ENCODE measurements at places on chromosomes 3 and 15.

GRCh38 chr15:99571299-99571698 lies 5.5 kb downstream of the MEF2A start:
- DNase-seq, result no peak

DNA sequence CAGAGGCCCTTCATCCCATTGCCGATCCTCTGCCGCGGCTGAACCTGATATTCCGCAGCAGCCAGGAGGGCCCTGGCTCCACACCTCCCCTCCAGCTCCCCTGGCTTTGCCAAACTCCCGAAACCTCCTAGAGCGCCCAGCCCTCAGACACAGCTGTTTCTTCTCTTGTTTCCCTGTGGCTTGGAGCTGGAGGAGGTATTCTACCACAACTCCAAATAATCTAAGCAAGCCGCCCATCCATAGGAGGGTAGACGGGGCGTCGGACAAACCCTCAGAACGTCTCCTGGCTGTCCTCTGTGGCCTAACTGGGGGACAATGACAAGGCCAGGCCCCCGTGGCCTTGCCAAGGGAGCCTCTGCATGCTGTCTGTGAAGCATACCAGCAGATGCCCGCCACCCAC lies 10.4 kb downstream of the PLA2G4D start:
- DNase-seq, result no peak

DNA sequence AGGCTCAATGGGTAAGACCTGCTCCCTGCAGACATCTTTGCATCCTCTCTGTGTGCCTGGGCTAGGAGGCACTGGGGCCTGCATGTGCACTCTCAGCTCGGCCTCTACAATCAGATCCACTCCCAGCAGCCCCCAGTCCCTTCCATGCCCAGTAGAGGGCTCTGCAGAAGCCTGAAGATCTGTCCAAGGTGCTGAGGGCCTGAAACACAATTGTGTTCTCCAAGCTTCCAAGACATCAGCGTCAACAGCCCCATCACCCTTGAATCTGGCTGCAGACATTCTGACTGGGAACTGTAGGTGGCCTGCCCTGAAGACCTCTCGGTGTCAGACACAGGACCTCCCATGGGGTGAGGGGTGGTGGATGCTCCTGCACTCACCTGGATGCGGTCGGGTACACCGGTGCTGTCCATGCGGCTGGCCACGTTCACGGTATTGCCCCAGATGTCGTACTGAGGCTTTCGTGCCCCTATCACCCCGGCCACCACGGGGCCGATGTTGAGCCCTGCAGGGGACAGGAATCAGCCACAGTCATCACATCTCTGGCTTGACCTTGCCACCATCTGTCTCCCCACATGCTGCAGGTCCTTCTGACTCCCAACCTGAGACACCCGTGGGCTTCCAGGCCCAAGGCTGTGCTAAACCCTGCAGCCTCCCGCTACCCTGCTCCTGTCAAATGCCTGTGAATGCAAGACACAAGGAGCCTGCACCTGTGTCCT lies 84.7 kb downstream of the SEC22A start:
- DNase-seq, result peak; percentile 10

GRCh38 chr15:29113336-29114220 lies 156.0 kb downstream of the NSMCE3 start:
- DNase-seq, result no peak

DNA sequence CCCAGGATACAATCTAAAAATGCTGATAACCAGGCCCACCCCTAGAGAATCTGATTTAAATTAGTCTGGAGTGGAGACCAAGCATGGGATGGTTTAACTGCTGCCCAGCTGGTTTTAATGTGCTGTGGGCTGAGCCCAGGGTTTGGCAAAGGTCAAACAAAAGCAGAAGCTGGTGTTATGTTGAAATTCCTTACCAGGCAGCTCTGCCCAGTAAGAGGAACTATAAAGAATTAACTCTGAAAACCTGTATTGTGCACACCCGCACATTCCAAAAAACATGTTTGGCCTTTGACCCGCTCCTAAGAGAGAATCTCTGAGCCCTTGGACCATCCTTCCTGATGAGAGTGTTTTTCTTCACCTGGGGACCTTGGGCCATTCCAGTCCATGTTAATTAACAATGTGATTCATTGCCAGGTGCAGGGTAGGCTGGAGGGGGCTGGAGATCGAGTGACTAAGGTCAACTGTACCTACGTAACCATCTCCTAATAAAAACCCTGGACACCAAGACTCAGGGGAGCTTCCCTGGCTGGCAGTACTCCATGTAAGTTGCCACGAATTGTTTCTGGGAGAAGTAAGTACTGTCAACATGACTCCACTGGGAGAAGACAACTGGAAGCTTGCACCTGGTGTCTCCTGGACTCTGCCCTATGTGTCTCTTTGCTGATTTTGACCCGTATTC lies 10.9 kb downstream of the CCDC13 start:
- DNase-seq, result no peak

DNA sequence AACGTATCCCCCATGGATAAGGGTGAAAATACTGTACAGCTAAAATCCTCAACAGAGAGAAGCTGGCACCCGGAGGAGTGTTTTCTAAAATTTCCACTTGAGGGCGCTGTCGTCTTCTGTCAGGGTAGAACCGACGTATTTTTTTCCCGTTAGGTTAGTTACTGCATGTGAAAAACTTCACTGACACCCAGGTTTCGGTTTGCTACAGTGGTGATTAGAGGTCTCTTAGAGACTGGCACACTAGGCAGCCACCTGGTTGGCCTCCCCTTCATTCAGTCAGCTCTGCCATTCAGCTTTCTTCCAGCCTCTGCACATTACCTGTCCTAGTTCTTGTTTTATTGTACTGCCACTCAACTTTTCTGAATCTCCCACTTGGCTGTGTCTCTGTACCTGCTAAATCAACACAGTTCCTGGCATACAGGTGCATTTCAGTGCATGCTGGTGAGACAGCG lies 18.4 kb downstream of the CCK start:
- peak; percentile 55 for DNase-seq

- no peak for DNase-seq
These were observed 32.2 kb downstream of the PPP2R3A start for GRCh38 chr3:135997554-135998320.

DNA sequence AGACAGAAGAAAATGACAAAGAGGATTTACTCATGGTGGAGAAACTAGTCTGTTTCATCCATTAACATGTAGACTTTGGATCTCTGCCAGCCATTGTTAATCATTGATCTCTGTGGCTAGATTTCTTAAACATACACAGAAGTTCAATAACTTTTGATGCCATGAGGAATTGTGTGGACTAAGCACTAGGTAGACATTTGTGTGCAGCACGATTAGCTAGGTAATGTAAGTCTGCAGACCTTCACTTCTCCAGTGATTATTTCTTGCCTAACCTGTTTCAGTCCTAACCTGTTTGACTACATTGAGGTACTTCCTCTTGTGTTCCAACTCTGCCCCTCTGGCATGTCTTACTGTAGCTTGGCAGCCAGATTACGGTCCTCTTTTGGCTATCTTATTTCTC lies 928.5 kb upstream of the ROBO1 start:
- DNase-seq, result no peak

DNA sequence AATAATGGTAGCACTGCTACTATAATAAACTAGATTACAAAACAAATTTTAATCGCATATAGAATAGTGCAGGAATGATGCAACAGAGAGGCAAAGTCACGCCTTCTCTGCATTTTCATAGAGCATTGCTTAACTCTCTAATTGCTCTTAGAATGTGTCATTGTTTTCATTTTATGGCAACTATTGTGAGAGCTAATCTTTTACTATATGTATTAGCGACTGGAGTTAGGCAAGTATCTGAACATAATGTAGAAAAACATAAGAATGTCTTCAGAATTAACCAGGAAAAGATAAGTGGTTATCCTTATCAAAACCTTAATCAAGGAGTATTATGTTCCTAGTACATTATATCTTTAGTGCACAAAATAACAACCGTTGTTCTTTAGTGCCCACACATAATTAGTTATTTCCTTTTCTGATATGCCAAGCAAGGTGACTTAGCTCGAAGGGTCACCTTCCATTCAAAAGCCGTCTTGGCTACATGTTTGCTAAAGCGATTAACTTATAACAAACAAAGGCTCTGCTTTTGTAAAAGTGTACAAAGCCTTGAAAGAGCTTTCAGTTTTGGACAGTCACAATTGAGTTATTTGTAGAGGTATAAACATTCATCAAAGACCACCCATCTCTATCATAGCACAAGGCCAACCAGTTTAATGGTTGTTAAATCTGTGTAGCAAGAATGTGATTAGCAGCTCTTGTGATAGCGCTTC lies 1328.9 kb downstream of the ROBO2 start:
- DNase-seq, result no peak

DNA sequence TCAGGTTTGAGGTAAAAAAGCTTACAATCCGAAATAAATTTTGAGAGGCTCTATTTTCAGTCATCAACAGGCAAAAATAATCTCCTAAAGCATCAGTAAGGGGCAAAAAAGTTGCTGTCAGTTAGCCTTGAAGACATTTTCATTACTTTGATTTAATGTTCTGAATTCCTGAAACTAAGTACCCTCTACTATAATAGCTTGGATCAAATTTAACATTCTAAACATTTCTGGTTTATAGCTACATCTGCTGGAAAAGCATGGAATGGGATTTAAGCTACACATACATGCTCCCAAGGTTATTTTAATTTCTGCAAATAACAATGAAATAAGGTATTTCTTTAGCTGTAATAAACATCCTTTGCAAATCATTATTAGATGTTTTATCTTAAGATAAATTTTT lies 245.4 kb downstream of the ULK4 start:
- DNase-seq, result no peak

DNA sequence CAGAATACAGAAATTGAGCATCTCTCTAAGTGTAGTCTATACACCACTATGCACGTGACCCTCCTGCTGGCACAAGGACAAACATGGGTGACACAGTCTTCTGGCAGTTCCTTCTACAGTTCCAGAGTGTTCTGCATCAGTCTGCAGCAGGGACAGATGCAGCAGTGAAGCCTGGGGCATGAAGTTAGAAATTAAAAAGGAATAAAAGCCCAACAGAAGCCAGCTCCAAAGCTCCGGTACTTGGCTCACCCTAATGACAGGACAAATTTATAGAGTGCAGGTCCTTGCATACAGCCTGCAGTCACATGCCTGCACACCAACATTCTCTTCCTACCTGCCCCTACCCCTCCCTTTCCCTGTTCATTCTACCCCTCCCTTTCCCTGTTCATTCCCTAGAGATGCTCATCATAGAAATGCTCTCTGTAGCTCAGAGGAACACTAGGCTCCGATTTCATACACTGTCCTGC lies 15.0 kb downstream of the UACA start:
- DNase-seq, result no peak

GRCh38 chr3:36679384-36680200 lies 84.8 kb downstream of the DCLK3 start:
- DNase-seq, result no peak

- DNase-seq, result no peak
These were observed 145.7 kb downstream of the TLE3 start for GRCh38 chr15:69951898-69952555.

GRCh38 chr15:65610871-65611718 lies at the start of gene INTS14:
Gene INTS14 (minus strand): TSS chr15:65611131. CDS start chr15:65607380, 3,751 bp downstream.
- peak; percentile 97 for DNase-seq

DNA sequence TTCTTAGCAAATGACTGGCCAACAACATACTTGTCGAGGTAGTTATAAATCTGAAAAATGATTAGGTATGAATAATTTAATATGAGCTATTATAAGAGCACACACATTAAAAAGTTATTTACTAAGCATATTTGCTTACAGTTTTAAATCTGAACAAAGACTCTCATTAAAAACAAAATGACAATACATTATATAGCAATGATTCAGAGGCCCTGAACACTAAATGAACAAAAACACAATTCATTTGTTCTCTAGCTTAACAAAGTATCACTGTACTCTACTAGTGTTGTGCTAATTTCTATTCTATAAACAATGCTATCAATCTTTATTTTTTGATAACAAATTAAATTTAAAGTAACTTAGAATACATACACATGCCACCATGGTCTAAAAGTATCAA lies 21.0 kb downstream of the CLPX start:
- no peak for DNase-seq

DNA sequence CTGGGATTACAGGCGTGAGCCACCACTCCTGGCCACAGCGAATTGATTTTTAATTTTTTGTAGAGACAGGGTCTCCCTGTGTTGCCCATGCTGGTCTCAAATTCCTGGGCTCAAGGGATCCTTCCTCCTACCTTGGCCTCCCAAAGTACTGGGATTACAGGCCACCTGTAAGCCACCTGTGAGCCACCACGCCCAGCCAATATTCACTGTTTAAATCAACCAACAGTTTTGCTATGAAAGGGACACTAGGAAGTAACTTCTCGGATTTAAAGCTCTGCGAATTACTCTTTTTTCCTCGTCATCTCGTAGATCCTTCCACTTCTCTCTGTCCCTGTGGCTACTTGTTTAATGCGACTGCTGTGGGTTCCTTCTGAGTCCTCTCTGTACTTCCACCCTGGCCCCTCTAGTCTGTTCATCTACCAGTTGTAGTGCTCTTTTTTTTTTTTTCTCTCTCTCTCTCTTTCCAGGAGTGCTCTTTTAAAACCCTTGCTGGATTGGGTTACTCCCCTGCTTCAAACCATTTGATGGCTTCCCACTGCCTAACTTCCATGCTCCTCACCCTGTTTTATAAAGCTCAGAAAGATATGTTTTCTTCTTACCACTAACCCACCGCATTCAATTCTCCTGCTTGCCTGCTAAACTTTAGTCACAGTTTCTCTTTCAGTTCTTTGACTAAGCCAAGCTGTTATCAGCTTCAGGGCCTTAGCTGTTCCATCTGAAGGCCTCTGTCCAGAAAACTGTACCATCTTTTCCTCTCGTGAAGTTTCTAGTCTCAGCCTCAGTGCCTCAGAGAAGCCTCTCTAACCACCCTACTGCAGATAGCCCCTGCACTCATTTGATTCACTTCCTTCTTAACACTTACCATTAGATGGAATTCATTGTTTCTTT lies 12.4 kb downstream of the RTF1 start:
- no peak for DNase-seq

DNA sequence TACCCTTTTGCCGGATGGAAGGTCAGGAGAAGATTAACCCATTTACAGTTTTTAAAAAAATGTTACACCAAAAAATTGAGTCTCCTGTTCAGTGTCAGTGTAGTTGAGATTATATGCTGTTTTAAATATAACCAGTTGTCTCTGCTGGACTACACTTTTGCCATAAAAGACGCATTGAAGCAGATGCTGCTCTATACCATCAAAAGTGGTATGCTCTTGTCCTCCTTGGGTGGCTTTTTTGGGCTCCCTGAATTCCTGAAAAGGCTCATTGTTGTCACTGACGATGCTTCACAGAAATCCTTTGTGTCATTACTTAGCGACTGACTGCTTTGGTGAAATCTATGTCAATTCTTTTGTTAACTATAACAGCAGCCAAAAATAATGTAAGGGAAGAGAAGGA lies 133.9 kb upstream of the SKOR1 start:
- no peak for DNase-seq

- DNase-seq, result no peak
These were observed 84.9 kb upstream of the NEO1 start for GRCh38 chr15:72967397-72967796.

- no peak for DNase-seq
These were observed 112.4 kb downstream of the CD47 start for GRCh38 chr3:107978131-107979055.

DNA sequence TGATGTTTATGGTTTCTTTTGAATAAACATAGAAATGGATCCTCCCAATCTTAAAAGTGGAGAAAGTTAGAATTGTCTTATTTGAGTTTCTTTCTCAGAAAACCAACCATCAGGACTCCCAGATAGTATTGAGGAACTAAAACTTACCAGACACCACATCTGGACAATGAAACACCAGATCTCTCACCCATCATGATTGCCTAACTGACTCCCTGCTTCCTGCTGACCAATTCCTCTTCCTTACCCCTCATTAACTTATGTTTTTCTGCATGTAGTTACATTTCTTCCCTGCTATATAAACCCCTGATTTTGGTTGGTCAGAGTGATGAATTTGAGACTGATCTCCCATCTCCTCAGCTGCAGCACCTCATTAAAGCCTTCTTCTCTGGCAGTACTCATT lies 242.0 kb upstream of the SETMAR start:
- no peak for DNase-seq
